ENCODE measurements at places on chromosomes 2 and 18. TPM values are rescaled to one million over a fixed set of nuclear protein-coding genes. Genes with fewer than 3 reads are reported as not detected.

The BUB1 gene
- 147 TPM for total RNA-seq

The FEV gene
- total RNA-seq, result not detected

The HNRNPLL gene
- 47.2 TPM for total RNA-seq

The ACVR1 gene
- total RNA-seq, result 1.9 TPM

The CHN1 gene
- total RNA-seq, result 0.34 TPM

The SCN2A gene
- total RNA-seq, result not detected

The UGT1A8 gene
- total RNA-seq, result not detected

The SERPINB13 gene
- not detected for total RNA-seq

The CLIP4 gene
- 6.2 TPM for total RNA-seq
